ENCODE measurements at places on chromosomes 7 and 10. TPM values are rescaled to one million over a fixed set of nuclear protein-coding genes. Genes with fewer than 3 reads are reported as not detected.

The HHEX gene
- total RNA-seq: not detected

DNA sequence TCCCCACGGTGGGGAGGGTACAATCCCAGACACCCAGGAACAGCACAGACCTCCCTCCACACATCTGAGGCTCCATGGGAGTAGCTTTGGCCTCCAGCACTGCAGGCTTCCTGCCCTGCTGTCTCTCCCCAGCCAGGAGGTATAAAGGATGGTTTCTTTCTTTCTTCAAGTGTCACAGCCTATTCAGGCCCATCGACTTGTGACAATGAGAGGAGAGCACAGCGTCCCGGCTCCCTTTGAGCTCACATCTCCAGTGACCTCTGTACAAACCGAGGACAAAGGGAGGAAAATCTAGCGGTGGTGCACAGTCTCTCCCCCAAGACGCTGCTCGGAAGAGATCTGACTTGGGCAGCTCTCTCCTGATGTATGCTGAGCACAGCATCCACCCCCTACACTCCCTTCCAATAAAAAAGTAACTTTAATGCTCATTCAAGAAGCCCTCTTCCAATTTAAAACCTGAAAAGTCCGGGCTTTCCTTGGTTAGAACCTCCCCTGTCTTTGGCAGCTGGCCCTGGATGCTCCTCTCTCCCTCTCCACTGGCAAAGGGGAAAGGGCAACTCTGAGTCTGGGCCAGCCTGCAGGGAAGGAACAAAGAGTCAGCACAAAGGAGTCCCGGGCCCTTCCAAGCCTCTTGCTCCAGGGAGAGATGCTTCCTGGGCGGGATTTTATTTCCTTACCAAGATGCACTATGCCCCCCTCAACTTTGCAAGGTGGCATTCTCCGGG lies 18.0 kb downstream of the CHST15 start:
- no peak for DNase-seq

- no peak for DNase-seq
Measured at GRCh38 chr7:74604326-74605020, 53.0 kb upstream of the GTF2I start.

- DNase-seq: peak; percentile 96
Measured at GRCh38 chr7:151428378-151429236, 11.3 kb downstream of the CRYGN start.

DNA sequence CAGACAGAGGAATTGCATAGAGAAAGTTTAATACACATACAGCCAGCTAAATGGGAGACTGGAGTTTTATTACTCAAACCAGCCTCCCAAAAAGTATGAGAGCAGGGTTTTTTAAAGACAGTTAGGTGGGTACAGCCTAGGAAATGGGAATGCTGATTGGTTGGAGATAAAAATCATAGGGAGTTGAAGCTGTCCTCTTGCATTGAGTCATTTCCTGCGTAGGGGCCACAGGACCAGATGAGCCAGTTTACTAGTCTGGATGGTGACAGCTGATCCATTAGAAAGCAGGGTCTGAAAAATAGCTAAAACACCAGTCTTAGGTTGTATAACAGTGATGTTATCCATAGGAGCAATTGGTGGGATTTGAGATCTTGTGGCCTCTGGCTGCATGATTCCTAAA lies 76.1 kb upstream of the POM121L12 start:
- peak; percentile 56 for DNase-seq

All from astrocyte (in vitro differentiated cells and primary cell).